SK-N-SH treated with all-trans-retinoic acid at 6 μM for 48 hours (cell line): ENCODE measurements at places on chromosomes 2 and 18.

- peak; percentile 40; the same call in 2 of the 3 replicates for ATAC-seq
These were observed 263.3 kb upstream of the PKDCC start for GRCh38 chr2:41784496-41784895.

- no peak for ATAC-seq
These were observed 230.1 kb upstream of the PXDN start for GRCh38 chr2:1974397-1974796.

- ATAC-seq = no peak
These were observed 135.8 kb downstream of the METTL8 start for GRCh38 chr2:171297956-171298355.

DNA sequence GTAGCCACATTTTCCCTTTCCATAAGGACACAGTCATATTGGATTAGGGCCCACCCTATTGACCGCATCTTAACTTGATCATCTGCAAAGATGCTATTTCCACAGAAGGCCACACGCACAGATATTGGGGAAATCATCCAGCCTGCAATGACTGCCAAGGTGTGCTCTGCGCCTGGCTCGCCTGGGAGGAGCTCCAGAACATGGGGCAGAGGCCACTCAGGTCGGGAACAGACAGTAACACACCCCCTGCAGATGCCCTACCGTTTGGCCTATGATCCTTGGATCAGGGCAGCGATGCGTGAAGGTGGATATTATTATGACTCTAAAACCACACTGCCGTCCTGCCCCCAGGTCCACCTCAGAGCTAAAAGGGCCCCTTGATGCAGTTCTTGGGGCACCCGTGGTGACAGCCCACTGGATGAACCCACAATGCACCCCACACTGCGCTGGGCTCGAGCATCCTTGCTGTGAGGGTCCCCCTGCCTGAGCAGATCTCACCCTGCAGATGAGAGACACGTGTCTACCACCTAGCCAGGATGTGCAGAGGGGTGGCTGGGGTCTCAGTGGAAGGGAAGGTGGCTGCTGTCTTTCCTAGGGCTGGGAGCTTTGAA, 72.9 kb upstream of the ZNF516 start:
- no peak for ATAC-seq

DNA sequence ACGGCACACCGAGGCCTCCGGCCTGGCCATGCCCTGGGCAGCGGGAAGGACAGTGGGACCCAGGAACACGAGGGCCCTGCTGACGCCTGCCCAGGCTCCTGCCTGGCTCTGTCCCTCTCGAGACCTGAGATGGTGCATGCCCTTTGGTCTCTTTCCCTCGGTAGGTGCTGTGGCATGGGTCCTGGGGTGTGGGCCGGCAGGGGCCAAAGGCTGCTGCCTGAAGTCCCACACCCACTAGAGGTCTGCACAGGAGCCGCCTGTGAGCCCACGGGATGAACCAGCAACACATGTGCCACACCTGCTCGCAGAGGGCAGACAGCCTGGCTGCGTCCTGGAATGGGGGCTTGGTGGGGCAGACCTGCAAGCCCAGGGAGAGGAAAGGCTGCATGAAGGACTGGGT, 73.3 kb downstream of the NDUFA10 start:
- ATAC-seq = no peak

DNA sequence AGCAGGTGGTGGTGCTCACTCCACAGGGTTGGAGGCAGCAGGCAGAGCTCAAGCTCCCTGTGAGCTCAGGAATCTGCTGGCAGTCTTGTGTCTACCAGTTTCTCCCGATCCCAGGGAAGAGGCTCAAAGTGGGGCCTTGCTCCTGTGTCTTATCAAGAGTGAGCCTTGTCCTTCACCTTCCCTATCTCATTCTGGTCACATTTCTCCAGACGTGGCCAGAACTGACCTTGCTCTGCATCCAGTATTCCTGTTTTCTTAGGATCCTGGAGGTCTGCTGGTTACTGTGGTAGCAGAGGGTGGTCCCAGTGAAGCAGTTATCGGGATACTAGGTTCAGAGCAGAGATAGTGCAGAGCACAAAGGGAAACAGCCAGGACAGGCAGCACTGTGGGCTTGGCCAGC, 47.1 kb upstream of the ASB18 start:
- ATAC-seq = no peak

DNA sequence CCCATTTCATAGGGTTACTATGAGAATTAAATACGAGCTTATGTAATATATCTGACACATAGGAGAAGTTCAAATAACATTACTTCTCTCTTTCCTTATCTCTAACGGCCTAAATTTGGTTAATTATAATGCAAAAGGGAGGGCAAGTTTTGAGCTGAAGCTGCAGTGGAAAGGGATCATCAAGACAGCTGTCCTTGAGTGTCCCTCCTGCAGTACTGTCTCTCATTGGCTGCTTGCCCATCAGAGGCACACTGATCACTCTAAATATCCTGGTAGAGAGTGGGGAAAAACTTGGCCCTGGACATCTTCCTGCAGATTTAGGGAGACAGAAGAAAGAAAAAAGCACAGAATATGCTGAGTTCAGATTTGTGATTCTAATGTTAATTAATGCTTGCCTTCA, 186.0 kb downstream of the CAMKMT start:
- ATAC-seq = no peak

- no peak for ATAC-seq
These were observed 3.7 kb upstream of the KHK start for GRCh38 chr2:27082773-27083409.

- ATAC-seq = no peak
These were observed 586 bp downstream of the STK16 start for GRCh38 chr2:219245899-219246230.

- no peak for ATAC-seq
These were observed 964.9 kb upstream of the KLHL29 start for GRCh38 chr2:22420076-22420475.

DNA sequence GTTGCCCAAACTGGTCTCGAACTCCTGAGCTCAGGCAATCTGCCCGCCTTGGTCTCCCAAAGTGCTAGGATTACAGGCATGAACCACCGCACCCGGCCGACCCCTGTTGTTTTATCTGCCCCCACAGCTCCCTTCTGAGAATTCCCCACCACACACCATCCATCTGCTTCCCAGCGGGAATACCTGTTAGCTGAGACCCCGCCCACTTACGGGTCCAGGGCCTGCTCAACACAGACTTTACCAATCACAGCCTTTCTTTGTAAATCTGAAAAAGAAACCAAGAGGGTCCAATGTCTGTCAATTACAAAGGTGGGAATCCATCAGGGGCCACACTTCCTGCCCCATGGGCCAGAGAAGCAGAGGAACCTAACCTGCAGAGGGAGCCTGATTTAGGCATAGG, 14.2 kb upstream of the CABLES1 start:
- no peak for ATAC-seq

- ATAC-seq = peak; percentile 46
These were observed 104.6 kb downstream of the UNC80 start for GRCh38 chr2:209876211-209876610.

- no peak for ATAC-seq
These were observed 10.7 kb downstream of the ZEB2 start for GRCh38 chr2:144509001-144509878.

DNA sequence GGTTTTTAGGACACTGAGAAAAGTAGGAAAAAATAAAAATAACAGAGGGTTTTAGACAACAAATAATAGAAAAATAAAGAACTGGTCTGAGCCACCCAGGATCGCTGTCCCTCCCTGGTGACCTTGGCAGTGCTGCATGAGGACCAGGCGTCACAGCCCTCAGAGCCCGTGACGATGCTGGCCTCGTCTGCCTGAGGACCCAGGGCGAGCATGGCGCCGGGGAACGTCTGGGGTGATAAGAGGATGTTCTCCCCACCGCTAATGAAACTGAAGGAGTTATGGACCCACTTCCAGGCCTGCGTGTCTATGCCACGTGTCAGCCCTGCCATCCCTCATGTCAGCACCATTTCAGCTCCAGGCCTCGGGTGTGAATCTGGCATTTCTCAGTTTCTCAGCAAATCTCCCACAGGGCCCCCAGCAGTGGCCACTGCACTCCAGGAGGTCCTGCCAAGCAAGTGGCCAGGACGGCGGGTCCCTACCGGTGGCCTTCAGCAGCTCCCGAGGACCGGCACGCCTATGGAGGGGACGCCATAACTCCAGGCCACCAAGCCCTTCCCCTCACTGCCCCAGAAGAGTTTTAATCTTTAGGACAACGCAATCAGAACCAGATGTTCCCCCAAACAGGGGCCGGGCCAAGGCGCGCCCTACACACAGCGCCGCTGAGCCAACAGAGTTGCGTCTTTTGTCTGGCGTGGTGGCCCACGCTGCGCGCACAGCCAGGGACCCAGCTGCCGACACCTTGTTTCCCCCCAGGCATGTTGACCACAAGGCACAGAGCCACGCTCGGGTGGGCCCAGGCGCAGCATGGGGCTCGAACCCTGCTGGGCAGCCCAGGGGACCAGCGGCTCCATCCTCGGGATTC, 179.7 kb downstream of the TWIST2 start:
- no peak for ATAC-seq

GRCh38 chr2:233199870-233200269, 51.6 kb upstream of the ATG16L1 start:
- peak; percentile 36 for ATAC-seq

DNA sequence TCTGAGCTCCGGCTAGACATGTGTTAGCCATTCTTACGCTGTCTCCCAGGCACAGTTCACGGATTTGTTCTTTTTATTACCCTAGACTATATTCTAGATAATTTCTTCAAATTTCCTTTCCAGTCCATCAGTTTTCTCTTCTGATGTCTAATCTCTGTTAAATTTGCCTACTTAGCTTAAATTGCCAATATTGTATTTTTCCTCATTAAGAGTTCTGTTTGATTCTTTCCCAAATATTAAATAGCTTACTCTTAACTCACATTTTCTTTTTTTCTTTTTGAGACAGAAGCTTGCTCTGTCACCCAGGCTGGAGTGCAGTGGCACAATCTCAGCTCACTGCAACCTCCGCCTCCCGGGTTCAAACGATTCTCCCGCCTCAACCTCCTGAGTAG, 21.2 kb downstream of the CROCC2 start:
- no peak for ATAC-seq

DNA sequence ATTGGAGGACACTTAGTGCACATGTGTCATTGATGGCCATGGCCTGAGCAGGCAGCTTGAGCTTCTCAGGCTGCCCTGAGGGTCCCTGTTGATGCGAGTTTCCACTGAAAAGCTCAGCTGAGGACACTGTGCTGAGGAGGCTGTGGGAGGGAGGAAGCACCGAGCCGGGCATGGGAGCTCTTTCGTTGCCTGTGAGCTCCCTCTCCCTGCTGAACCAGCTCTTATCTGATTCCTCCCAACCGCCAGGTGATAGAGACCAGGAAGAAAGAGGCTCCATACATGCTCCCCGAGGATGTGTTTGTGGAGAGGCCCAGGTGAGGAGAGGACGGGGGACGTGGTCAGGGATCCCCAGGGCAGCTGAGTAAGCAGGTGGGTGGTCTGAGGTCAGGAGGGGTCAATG, 27.3 kb downstream of the POMC start:
- no peak for ATAC-seq

DNA sequence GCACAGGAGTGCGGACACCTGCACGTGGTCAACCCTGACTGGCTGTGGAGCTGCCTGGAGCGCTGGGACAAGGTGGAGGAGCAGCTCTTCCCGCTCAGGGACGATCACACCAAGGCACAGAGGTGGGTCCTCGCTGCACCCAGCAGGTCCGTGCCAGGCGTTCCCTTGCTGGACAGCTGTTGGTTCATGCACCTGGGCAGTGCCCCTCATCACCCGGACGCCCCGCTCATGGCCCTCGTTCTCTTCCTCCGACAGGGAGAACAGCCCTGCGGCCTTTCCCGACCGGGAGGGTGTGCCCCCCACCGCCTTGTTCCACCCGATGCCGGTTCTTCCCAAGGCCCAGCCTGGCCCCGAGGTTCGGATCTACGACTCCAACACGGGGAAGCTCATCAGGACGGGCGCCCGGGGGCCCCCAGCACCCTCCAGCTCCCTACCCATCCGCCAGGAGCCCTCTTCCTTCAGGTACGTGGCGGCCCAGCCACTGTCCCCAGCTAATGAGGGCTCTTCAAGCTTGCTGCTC, 38.0 kb downstream of the CTDP1 start:
- ATAC-seq = no peak

- ATAC-seq = no peak
These were observed 34.1 kb upstream of the STAT1 start for GRCh38 chr2:191048073-191048472.

- no peak for ATAC-seq
These were observed 14.6 kb upstream of the MEP1B start for GRCh38 chr18:32175265-32175664.

- no peak for ATAC-seq
These were observed 182.2 kb downstream of the PPP1R1C start for GRCh38 chr2:182167882-182168281.

DNA sequence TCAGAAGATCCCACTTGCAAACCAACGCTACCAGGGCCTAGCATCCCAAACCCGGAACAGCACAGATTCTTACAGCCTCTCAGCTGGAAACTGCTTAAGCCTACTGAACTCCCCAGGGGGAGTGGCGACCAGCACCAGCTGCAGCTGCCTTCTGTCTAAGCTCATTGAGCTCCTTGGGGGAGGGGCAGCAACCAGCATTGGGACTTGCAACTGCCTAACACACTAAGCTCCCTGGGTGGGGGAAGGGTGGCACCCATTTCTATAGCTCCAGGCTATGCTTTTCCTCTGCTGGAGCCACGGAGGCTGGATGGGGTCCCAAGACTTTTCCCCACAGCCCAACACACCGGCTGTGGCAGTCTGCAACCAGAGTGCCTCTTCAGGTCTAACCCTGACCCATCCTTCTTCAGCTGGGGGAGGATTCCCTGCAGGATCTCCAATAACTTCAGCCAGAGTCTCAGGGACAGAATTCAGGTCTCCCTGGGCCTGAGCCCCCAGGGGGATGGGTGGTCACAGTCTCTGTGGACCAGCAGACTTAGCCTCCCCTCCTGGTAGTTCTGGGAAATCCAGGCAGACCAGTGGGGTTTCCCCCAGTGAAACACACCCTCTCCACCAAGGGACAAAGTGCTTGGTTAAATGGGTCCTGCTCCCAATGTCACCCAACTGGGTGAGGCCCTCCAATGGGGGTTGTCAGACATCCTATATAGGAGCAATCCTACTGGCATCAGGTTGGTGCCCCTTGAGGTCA, 45.9 kb upstream of the ITGA4 start:
- no peak for ATAC-seq

DNA sequence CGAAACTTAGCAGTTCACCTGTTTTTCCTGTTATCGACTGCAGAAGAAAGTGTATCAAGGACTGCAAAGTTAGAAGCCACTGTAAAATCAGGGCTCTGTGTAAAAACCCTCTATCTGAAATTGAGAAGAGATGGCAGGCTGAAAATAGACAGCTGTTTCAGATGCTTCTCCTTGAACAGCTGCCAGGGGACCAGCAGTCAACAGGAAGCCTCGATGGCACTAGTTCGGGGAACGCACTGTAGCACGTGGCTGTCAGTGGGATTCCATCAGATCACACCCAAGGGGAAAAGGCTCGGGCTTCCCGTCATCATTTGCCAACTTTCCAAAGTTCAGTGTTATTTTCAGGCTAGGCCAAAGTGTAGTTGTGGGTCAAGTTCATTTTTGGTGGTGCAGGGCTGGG, 316.9 kb downstream of the TXNL1 start:
- no peak for ATAC-seq

- no peak for ATAC-seq
These were observed 19.3 kb downstream of the MRPL30 start for GRCh38 chr2:99200076-99200800.

DNA sequence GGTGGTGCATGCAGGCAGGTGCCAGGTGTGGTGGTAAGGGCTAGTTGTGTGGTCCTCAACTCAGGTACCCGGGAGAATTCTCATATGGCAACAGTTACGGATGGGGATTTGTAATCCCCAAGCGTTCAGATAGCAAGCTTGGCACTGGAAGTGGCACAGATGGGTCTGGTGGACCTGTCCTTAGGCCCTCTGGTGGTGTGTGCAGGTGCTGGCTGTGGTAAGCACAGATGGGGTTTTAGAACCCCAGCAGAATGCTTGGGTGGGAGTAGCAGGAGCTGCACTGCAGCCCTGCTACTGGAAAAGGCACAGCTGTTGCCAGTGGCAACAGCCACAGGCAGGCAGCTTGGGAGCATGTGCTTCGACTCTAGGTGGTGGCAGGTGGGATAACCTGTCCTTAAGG, 948.2 kb upstream of the FAM98A start:
- no peak for ATAC-seq
